Ovary (tissue), 10 donors: ENCODE measurements at places on chromosomes 16 and 17. TPM values are rescaled to one million over a fixed set of nuclear protein-coding genes. Genes with fewer than 3 reads are reported as not detected.

The TOB1 gene
- 49.3 TPM for polyA plus RNA-seq

The PLLP gene
- polyA plus RNA-seq, result 3.4 TPM

The PRR35 gene
- polyA plus RNA-seq, result not detected

The TNP2 gene
- not detected for polyA plus RNA-seq

The PIMREG gene
- 0.58 TPM for polyA plus RNA-seq

The RMI2 gene
- polyA plus RNA-seq, result 4.7 TPM

The NTN1 gene
- polyA plus RNA-seq, result 1.6 TPM

The NOTUM gene
- polyA plus RNA-seq, result not detected

The AARSD1 gene
- polyA plus RNA-seq, result 49.7 TPM

The KRT16 gene
- not detected for polyA plus RNA-seq

The CDH5 gene
- polyA plus RNA-seq, result 18.7 TPM

The NTN3 gene
- 0.13 TPM for polyA plus RNA-seq

The ABI3 gene
- 3.5 TPM for polyA plus RNA-seq

The ARL16 gene
- 29.4 TPM for polyA plus RNA-seq

The ELMO3 gene
- polyA plus RNA-seq, result 1.2 TPM

DNA sequence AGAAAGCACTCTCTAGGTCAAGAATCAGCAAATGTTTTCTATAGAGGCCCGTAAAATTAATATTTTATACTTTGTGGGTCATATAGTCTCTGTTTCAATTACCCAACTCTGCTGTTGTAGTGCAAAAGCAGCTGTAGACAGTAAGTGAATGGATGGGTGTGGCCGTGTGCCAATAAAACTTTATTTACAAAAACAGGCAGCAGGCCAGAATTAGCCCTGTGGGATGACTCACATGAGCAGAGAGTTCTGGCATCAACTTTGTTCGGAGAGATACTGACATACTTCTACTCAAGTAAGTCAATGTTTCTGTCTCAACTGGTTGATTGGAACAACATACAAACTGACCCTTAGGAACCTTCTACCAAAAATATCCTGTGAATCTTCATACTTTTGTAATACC is 616.2 kb downstream of the MAF start:
- DNase-seq, result no peak

GRCh38 chr17:72386619-72387237 is 265.9 kb downstream of the SOX9 start:
- no peak for DNase-seq

- no peak for DNase-seq
These were observed 22.6 kb downstream of the SLC5A10 start for GRCh38 chr17:18974407-18975149.

GRCh38 chr16:23408823-23409298 is 44.1 kb downstream of the COG7 start:
- DNase-seq, result no peak

DNA sequence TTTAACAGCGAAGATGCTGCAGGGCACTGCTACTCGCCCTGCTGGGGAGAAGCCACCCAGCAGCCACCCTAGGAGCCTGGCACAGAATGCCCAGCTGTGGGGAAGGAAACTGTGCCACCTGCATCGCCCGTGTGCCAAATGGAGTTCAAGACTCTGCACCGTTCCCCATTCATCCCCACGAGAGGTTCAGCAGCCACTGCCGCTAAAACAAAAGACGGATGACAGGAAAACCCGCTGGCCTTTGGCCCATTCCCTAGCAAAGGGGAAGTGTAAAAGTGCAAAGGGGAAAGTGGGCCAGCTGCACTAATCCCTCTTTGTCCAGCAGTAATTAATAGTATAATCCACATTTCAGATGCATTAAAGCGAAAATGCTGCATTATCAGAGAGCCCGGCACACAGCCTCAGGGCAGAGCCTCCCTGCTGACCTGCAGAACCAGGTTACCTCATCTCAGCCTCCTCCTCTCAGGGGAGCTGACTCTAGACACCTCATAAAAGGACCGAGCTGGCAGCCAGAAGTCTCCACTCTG is 37.7 kb downstream of the ZFHX3 start:
- peak; percentile 13 for DNase-seq

GRCh38 chr16:24131294-24131693 is 124.8 kb upstream of the CACNG3 start:
- no peak for DNase-seq

DNA sequence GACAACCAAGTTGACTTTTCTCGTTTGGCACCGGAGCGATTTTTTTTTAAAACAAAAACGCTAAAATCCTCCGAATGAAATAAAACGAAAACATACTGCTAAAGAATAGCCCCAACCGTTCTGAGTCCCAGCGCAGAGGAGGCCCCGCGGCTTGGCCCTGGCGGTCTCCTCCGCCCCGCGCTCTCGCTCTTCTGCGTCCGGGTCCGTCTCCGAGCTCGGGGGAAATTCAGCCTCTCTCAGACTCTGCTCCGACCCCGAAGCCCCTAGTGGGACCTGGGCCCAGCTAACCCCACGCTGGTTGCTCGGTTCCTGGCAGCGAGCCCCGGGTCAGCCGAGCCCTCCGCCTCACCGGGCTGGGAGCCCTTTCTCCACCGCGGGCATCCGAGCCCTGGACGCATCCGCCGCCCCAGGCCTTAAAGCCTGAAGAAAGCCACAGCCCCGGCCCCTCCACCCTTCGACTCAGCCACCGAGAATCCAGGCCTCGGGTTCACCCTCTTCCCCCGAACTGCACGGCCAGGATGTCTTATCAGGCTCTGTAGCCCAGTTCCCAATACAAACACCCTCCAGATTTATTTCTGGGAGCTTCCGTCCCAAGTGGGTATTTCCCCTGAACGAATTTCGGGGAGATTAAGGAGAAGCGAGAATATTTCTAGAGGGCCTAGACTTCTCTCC is 1.2 kb downstream of the TBX2 start:
- DNase-seq, result no peak

- DNase-seq, result no peak
These were observed 5.1 kb upstream of the CALCOCO2 start for GRCh38 chr17:48825446-48826381.

GRCh38 chr17:19260958-19261357 is 23.8 kb downstream of the EPN2 start:
- DNase-seq, result no peak

GRCh38 chr17:19707728-19708221 is 8.6 kb downstream of the SLC47A2 start:
- no peak for DNase-seq

DNA sequence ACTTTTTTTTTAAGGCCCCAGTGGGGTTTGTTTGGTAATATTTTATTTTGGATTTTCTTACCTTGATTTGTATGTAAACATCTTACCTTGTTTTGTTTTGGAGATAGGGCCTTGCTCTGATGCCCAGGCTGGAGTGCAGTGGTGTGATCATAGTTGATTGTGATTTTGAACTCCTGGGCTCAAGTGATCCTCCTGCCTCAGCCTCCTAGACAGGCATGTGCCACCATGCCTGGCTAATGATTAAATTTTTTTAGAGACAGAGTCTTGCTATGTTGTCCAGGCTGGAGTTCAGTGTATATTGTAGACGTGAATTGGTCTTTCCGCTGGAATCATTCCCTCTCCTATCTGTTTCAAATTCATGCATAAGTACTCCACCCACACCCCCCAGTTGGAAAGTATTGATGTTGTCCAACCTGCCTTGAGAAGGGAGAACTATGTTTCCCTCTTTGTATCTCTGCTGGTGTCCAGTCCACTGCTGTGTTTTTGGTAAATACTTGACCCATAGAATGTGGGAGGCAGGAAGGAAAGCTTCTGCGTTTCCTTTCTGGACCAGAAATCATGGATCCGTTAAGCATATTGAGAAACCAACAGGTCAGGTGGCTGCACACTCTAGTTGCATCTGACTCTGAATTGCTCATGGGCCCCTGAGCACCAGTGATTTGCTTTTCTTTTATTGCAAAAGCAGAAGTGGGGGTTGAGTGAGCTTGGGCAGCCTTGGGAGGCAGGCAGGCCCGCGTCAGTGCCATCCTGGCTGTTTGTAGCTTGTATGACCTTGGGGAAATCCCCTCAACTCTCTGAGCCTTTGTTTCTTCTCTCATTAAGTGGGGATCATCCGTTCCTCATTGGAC is 25.0 kb downstream of the RMI2 start:
- peak; percentile 34 for DNase-seq

- DNase-seq, result no peak
These were observed 15.4 kb downstream of the CA4 start for GRCh38 chr17:60165223-60165622.

DNA sequence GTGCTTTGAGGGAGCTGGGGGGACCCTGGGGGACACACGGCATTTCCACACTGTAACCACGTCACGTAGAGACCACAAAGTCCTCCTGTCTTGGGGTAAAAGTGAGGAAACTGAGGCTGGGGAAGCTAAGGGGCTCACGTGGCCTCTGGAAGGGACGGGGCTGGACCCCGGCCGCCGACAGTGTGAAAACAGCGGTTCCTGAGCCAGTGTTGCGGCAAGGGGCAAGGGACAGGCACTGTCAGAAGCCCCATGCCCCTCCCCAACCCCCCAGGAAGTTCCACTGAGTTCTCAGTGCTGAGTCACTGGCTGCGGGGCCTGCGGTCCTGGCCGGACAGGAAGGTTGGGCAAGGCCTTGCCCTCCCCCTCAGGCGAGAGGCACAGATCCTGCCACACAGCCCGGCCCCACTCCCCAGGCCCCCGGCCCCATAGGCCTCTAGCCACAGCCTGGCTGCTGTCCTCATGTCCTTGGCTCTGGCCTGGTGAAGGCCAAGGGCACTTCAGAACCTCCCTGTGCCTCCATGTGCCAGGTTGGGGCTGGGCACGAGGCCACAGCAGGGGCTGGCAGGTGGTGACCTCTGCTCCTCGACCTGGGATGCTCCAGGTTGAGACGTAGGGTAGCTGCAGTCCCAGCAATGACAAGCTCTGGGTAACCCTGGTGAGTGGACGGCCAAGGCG is 5.0 kb upstream of the CCDC57 start:
- no peak for DNase-seq

- DNase-seq, result no peak
These were observed 244.9 kb downstream of the PRKCA start for GRCh38 chr17:66547151-66547865.

DNA sequence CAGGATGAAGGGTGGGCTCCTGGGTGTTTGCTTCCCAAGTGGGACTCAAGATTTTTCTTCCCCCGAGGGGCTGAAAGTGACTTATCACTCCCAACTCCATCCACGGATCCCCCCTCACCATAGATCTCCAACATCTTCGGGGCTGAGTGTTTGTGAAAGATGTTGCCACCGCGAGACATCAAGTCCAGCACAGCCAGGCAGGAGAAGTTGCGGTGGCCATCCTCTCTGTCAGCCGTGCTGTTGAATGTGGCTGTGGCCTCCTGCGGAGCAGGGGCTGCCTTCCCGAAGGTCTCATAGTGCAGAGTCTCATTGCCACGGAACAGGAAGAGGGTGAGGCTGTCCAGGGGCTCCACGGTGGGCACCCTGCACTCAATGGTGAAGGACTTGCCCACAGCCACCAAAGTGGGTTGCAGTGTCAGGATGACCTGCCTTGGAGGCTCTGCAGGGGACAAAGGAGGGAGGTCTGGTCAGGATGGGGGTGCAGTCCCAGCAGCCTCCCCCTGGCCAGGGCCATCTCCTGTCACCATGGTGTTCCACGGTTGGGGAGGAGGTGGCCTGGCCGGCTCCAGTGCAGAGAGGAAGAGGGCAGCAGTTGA is 5.5 kb downstream of the PRR29 start:
- no peak for DNase-seq

DNA sequence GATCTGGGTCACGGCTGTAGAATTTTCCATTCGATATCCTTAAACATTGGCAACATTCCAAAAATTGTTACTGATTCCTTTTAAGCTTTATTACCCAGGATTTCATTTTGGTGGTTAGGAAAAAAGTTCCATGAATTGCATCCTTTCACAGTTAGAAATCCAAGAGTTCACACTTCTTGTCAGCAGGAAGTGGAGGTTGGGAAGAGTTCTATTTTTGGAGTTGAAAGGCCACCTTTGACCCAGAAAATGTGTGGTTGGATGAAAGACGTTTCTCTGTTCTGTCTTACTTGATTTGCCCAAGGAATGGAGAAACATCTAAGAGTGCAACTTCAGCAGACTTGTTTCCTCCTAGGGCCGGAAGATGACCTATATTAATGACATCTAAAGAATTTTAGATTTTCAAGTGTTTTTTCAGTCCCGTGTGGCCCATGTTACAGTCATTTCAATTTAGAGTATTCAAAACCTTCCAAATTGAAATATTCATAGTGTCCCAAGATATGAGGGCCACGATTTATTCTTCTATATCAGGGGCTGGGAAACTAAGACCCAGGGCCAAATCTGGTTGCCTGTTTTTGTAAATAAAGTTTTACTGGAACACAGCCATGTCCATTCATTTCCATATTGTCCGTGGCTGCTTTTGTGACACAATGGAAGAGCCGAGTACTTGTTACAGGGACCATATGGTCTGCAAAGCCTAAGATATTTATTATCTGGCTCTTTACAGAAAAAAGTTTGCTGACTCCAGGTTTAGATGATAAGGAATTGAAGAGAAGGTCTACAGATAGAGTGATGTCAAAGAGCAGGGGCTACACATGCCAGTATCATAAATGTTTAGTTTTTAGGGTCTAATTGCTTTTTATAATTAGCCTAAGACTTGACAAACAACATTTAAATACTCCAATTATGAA is 50.2 kb downstream of the CDK5R1 start:
- DNase-seq, result no peak

DNA sequence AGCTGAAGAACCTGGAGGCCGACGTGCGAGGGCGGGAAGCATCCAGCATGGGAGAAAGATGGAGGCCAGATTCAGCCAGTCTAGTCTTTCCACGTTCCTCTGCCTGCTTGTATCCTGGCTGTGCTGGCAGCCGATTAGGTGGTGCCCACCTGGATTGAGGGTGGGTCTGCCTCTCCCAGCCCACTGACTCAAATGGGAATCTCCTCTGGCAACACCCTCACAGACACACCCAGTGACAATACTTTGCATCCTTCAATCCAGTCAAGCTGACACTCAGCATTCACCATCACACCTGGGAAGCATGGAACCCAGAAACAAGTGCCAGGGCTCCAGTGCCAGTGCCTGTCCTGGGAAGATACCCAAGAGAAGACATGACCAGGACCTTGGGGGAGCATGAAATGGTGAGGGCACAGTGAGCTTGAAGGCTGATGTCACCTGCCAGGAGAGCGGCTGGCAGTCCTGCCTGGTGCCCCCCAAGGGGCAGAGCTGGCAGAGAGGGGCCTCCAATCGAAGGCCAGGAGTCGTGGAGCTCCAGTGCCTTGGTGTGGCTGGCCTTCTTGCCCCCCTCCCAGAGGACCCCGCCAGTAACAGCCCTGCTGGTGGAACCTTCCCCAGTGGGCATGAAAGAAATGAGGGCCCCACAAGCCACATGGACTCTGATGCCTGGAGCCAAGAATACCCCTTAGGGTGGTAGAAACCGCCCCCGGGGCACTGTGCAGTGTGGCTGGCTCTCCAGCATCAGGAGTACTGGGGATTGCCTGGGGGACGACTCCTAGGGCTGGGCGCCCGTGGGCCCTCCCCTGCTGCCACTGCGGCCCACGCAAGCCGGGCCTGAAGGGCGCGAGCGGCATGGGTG is 643 bp upstream of the NPB start:
- no peak for DNase-seq
